ENCODE measurements at places on chromosomes 2 and 18. TPM values are rescaled to one million over a fixed set of nuclear protein-coding genes. Genes with fewer than 3 reads are reported as not detected.

DNA sequence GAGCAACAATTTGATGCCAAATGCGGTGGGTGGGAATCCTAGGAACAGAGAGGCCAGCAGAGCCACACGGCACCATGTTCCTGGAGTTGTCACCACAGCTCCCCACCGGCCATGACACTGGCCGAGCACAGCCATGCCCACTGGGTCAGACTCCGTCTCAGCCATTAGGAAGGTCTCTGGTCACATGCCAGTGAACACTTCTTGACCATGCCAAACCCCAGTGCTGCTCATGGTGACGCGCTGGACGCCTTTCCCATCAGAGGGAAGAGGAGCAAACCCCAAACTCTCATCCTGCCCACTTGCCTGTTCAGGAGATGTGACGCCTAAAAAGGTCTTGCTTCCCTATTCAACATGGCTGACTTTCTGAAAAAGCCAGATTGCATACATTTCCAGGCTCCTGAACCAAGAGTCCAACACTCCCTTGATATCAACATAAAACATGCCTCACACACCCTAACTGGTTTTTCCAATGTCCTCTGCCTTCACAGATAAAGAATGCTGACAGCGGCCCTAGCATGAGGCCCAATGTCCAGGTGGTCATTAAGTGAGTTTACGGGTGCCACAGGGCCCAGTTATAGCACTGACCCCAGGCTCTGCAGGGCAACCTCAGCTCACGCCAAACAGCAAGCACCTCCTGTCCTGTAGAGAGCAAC is 31.9 kb downstream of the TFCP2L1 start:
- H3K4me1 ChIP-seq = no peaks in the 10 kb centered on the region
- no peak overlapping the region for H3K27ac ChIP-seq
- H3K27me3 ChIP-seq = no peaks in the 10 kb centered on the region
- H3K36me3 ChIP-seq = no peaks in the 10 kb centered on the region
- no peak for DNase-seq

- no peak for DNase-seq
- no peaks in the 10 kb centered on the region for H3K4me1 ChIP-seq
- no peaks in the 10 kb centered on the region for H3K27me3 ChIP-seq
- no peak overlapping the region for H3K4me3 ChIP-seq
- H3K36me3 ChIP-seq = no peaks in the 10 kb centered on the region
- no peak overlapping the region for H3K27ac ChIP-seq
Observed at GRCh38 chr2:148524519-148524919, 120.0 kb upstream of the EPC2 start.

DNA sequence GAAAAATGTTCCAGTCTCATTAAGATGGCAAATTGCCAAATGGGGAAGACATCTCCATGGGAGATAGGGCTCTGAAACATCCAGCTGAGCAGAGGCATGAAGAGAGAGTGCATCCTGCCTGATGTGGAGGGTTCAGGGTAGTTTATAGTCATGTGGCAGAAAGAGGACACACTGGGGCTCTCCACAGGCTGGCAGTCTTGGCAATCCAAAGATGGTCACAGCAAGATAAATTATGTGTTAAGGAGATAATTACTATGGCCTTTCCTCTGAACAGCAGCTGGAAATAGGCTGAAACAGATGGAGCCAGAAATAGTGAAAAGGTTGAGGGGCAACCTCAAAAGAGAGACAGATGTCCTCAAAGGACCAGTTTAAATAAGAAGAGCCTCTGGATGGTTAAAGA is 97.2 kb downstream of the DCC start:
- H3K36me3 ChIP-seq = no peaks in the 10 kb centered on the region
- H3K27ac ChIP-seq = no peak overlapping the region
- H3K4me1 ChIP-seq = no peaks in the 10 kb centered on the region
- no peaks in the 10 kb centered on the region for H3K27me3 ChIP-seq
- H3K4me3 ChIP-seq = no peak overlapping the region

The POU3F3 gene
- not detected for total RNA-seq

The ACTG2 gene
- total RNA-seq = 0.41 TPM

The EVA1A gene
- total RNA-seq = 0.56 TPM

The NOL4 gene
- total RNA-seq = not detected

GRCh38 chr18:29034113-29034856 is 857.4 kb upstream of the CDH2 start:
- H3K4me3 ChIP-seq = no peak overlapping the region
- H3K27ac ChIP-seq = no peak overlapping the region
- no peaks in the 10 kb centered on the region for H3K4me1 ChIP-seq
- no peaks in the 10 kb centered on the region for H3K36me3 ChIP-seq

The TRIB2 gene
- total RNA-seq = 14.5 TPM

DNA sequence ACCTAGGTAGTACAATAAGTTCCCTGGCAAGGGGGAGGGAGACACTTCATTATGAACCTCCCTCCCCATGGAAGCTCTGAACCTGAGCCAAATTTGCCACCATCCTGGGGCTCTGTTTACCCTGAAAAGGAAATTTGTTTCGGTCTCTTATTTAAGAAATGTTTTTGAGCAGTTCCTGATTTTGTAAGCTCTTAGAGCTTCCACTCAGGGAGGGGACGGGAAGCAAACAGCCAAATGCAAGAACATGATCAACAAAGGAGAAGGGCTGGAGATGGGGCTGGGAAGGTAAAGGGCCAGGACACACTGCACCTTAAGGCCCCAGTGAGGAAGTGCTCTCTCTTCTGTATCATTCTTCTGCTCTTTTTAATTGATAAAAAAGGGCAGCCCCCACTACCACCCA is 117.9 kb downstream of the NRP2 start:
- no peak overlapping the region for H3K4me3 ChIP-seq
- no peaks in the 10 kb centered on the region for H3K36me3 ChIP-seq
- no peaks in the 10 kb centered on the region for H3K27me3 ChIP-seq
- DNase-seq = no peak

- H3K4me3 ChIP-seq = no peak overlapping the region
- no peaks in the 10 kb centered on the region for H3K4me1 ChIP-seq
- no peak overlapping the region for H3K27ac ChIP-seq
- no peaks in the 10 kb centered on the region for H3K27me3 ChIP-seq
- no peaks in the 10 kb centered on the region for H3K36me3 ChIP-seq
Observed at GRCh38 chr2:95377216-95378123, 25.0 kb upstream of the FAHD2A start.

DNA sequence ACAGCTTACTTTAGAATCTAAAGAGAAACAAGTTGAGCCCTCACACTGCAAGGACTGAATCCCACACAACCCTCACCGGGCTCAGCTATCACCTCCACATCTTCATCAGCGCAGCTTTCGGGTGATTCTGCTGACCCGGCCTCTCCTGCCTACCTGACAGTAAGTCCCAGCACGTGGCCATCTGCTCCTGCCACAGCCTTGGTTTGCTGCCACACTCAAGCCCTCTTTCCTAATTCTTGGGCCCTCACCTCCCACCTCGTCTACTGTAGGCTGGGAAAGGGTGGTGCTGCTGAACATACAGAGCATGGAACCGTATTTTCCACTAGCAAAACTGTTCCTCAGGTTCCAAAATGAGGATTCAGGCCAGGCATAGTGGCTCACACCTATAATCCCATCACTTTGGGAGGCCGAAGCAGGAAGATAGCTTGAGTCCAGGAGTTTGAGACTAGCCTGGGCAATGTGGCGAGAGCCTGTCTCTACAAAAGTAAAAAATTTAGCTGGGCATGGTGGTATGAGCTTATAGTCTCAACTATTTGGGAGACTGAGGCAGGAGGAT is 55.3 kb upstream of the HAAO start:
- no peak overlapping the region for H3K27ac ChIP-seq
- no peak for DNase-seq
- no peaks in the 10 kb centered on the region for H3K4me1 ChIP-seq
- no peak overlapping the region for H3K4me3 ChIP-seq

GRCh38 chr18:2653467-2653866 is 2.1 kb upstream of the SMCHD1 start:
- H3K27ac ChIP-seq = no peak overlapping the region
- DNase-seq = no peak

DNA sequence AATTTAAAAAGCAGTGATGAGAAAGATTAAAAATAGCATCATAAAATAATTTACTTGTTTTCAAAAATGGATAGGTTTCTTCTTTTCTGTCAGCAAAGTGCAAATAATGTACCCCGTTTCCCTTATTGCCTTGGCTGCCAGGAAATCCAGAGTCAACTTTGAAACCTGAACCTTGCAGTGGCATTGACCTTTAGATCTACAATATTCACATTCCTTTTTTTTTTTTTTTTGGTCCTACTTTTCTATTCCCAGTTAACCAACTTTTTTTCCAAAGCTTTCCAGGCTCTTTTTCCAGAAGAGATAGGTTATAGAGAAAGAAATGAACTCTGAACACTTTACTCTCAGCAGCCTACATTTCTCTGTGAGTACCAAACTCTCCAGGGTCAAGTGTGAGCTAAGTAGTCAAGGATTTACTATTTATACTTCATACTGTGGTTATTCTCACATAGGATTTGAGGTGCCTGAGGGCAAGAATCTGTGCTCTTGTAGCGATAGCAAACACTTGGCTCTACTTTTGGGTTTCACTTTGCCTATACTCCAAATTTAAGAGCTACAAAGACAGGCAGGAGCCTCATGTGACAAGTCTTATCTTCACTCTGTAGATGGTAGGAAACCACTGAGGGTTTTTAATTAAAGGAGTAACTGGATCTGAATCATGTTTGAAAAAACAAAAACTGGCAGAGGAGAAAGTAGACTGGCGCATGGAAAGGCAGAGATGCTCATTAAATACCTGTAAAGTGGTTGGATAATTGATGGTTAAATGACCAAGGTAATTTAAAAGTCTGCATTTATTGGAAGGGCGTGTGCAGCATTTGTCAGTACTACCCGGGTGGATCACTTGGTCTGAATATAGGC is 63.2 kb upstream of the TMEM17 start:
- peaks cover 10% of the 10 kb centered on the region for H3K27me3 ChIP-seq
- H3K4me1 ChIP-seq = no peaks in the 10 kb centered on the region
- H3K4me3 ChIP-seq = no peak overlapping the region
- H3K36me3 ChIP-seq = no peaks in the 10 kb centered on the region

DNA sequence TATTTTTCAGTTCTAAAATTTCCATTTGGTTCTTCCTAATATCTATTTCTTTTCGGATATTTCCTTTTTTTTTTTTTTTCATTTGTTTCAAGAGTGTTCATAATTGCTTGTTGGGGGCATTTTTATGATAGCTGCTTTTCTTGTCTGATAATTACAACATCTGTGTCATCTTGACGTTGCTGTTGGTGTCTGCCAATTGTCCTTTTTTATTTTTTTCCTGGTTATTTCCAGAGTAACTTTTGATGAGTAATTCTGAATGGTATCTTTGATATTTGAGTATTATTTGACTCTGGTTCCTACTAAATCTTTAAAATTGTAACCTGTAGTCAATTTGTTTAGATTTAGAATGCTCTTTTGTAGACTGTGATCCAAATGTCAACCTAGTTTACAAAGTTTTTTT is 51.3 kb upstream of the CHRNA1 start:
- H3K36me3 ChIP-seq = no peaks in the 10 kb centered on the region
- DNase-seq = no peak
- no peak overlapping the region for H3K27ac ChIP-seq
- H3K4me3 ChIP-seq = no peak overlapping the region
- no peaks in the 10 kb centered on the region for H3K4me1 ChIP-seq
- no peaks in the 10 kb centered on the region for H3K27me3 ChIP-seq

The SEMA4F gene
- total RNA-seq = 1.4 TPM

DNA sequence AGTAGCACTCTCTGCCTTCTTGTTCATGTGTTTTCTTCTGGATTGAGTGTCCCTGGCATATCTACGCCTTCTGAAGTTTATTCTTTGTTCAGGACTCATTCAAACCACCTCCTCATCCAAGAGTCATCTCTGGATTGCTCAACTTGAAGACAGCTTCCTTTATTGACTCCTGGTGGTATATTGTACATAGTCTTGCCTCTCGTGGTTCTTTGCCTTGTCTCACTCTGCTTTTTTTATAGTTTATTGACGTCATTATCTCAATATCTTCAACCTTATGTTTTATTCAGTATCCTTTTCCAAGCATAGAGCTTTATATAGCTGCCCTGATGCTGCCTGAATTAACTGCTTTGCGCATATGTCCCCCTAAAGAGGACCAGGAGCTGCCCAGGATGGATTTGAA is 161.7 kb downstream of the INSIG2 start:
- DNase-seq = no peak
- no peaks in the 10 kb centered on the region for H3K36me3 ChIP-seq
